NCI-H1417 (cell line): ENCODE measurements at places on chromosomes 1 and 21.

DNA sequence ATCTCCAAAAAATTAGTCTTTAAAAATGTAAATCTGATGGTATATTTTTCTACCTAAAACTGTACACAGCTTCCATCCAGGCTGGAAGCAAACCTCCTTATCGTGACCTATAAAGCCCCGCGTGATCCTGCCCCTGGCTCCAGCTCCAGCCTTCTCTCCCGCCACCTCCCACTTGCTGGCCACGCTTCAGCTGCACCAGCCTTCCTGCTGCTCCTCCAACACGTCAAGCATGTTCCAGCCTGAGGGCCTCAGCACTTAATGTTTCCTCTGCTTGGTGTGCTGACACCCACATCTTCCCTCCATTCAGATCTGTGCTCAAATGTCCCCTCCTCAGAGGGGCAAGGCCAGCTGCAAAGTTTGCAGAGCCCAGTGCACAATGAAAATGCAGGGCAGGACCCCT lies 123.5 kb upstream of the MAGI3 start:
- DNase-seq, result no peak

- DNase-seq, result no peak
Observed at GRCh38 chr21:45170987-45171386, 96.6 kb downstream of the ADARB1 start.

GRCh38 chr1:245485996-245486395 lies 331.2 kb downstream of the KIF26B start:
- no peak for DNase-seq

GRCh38 chr1:62783736-62784508 lies at the start of gene ATG4C:
Gene ATG4C, plus strand, starts transcription at chr1:62784132. Its CDS starts 19,655 bp downstream, at chr1:62803787.
- peak; percentile 99 for DNase-seq

DNA sequence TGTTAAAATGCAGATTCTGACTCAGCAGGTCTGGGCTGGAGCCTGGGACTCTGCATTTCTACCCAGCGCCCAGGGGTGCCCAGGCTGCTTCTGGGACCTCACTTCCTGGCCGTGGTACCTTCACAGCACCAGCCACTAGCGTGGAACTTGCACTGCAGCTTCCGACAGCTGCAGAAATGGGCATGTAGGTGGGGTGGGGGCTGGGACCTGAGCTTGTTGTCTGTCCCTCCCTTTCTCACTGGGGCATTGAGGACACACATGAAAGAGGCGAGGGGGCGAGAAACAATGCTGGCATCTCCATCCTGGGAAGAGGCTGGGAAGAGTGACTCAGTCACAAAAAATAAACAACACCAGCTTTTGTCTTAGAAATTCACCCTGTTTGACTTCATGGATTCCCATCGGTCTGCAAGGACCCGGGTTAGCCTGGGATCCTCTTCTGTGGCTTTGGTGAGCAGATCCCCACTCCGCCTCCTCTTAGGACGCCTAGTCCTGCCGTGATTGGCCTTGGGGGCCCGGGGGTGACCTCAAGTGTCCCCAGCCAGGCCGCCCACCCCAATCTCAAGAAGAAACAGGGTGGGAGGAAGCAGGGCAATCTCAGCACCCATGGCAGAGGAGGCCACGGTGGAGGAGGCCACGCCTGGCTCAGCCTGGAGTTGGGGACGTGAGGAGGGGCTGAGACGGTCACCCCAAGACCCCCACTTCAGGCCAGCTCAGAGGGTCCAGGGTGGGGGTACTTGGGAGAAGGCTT lies 29.9 kb upstream of the POFUT2 start:
- DNase-seq, result no peak

DNA sequence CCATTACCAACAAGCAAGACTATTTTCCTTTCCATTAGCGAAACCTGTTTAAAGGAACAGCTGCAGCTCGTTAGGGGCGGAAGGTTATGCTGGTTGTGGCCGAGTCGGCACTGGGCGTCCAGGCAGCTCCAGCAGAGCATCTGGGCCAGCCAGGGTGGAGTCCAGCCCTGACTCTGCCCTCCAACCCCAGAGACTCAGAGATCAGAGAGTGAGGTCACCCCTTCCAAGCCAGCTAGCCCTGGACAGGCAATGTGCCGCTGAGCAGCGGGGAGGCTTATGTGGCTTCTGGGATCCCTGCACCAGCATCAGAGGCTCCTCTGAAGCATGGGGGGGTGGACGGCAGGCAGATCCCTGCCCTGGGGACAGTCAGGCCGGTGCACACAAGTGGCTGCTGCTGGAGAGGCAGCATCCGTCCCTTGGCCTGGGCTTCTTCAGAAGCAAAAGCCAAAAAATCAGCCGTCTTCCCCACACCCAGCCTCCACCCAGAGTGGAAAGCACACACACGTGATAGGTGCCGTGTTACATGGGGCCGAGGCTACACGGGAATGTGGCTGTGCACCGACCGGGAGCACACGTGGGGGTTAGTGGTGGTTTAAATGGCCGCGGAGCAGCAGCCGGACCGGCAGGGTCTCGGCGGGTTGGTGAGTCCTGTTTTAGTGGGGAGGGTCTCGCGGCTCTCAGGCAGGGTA lies 30.1 kb downstream of the SLC66A1 start:
- DNase-seq, result no peak

GRCh38 chr1:88284066-88284465 lies 400.0 kb upstream of the PKN2 start:
- DNase-seq, result no peak

DNA sequence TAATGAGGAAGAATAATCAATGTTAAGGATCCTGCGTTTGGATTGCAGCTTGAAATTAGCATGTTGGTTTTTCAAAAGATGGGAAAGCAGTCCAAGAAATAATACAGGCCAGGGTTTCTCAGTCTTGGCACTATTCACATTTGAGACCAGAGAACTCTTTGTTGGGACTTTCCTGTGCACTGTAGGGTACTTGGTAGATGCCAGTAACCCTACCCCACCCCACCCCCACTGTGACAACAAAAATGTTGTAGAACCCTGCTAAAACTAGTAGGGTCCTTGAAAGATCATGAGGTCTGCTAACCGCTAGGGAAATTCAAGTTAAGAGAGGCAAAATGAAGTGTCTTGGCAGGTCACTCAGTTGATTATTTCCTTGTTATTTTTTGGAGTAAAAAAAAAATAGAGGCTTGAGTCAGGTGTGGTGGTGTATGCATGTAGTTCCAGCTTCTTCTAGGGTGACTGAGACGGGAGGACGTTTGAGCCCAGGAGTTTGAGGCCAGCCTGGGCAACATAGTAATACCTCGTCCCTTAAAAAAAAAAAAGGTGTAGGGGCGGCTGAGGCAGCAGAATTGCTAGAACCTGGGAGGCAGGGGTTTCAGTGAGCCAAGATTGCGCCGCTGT lies 53.3 kb downstream of the SPEN start:
- DNase-seq, result no peak

GRCh38 chr1:68168545-68169171 lies 63.7 kb downstream of the WLS start:
- no peak for DNase-seq

DNA sequence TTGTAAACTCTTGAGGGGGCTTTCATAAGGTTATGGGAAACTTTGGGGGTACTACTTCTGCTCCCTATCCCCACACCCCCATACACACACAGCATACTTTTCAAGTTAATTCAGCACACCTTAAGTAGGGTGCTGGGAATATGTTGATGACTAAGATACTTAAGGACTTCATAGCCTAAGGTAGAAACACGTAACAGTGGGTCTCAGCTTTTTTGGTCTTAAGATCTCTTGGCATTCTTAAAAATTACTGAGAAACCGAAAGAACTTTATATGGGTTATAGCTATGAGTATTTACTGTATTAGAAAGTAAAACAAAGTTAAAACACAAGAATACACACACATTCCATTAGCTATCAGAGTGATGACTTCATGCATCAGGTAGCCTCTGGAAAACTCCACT lies 2.1 kb downstream of the OTUD3 start:
- DNase-seq, result no peak

- DNase-seq, result no peak
Observed at GRCh38 chr1:218880484-218881060, 293.1 kb upstream of the LYPLAL1 start.

- peak; percentile 42 for DNase-seq
Observed at GRCh38 chr1:210321131-210321530, 7.6 kb upstream of the HHAT start.

GRCh38 chr1:51729824-51730301 lies 113.0 kb downstream of the OSBPL9 start:
- DNase-seq, result peak; percentile 78

DNA sequence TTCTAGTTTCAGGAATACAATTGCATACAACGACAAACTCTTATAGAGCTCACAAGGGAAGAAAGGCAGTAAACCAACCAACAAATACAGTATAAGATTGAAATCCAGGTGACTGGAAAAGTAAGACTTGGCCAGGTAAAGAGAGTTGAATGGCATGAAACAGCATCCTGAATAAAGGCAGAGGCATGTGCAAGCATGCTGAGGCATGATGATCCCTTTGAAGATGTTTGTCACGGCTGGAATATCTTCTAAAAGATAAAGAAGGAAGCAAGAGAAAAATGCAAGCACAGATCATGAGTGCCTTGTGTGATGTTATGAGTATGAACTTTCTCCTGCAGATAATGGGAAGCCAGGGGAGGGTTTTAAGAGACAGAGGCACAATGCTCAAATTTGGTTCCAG lies 83.3 kb upstream of the SPATA6 start:
- DNase-seq, result no peak
